Cardiac muscle cell (in vitro differentiated cells and primary cell): ENCODE measurements at places on chromosomes 6 and 20. TPM values are rescaled to one million over a fixed set of nuclear protein-coding genes. Genes with fewer than 3 reads are reported as not detected.

SEMG1 gene
- polyA plus RNA-seq = not detected in 2 replicates

DEF6 gene
- polyA plus RNA-seq = 2.3 and 5.7 TPM in 2 replicates

DNA sequence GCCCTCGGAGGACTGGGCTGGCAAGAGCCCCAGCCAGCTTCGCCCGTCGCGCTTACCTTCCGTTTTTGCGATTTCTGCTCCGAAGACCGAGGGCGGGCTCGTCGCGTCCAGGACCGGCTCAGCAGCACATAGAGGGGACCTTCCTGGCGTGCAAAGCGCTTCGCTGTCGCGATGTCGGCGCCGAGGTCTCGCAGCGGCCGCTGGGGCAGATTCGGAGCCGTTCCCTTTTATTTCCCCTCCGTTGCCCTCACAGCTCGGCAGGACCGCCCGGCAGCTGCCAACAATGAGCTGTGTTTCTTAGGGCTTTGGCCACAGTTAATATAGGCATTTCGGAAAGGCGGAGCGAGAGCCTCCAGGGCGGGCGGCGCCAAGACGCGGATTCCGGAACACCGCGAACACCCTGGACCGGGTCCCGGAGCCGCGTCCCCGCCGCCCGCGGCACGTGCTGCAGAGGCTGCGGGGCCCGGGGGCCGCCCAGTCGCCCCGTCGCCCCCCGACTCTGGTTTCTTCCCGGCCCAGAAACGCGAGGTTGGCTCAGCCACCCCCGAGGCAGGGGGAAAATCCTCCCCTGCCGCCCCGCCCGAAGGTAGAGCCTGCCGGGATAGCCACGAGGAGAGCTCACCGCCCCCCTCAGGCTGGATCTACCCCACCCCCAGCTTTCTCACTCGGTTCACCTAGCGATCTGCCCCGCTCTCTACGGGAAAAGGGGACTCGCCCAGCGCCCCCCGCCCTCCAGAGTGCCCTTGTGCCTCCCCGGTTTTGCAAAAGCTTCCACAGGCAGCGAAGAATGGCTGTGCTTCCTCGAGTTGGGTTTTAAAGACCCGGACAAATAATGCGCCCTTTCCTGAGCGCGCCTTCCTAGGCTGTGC is at the start of gene CITED2:
Gene CITED2 (minus strand): TSS at position 292 of the 869 bp plus-strand sequence. CDS start 704 bp downstream, outside the sequence.
- DNase-seq = peak; percentile 93

DNA sequence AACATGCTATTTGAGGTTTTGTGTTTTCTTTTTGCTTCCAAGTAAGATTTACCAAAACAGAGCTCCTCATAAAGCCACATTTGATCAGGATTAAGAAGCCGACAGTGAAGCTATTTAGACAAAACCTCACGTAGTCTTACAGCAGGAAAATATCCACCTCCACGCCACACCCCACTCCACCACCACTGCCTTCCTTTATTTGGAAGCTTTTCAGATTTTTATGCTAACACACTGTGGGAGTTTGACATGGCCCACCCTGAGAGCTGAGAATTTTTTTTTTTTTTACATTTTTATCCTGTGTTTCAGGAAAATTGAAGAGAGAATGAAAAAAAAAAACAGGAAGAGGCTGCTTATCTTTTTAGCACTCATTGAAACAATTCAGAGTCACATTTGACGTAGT is 104.8 kb upstream of the MC3R start:
- no peak for DNase-seq
